ENCODE measurements at places on chromosomes 12 and 14. TPM values are rescaled to one million over a fixed set of nuclear protein-coding genes. Genes with fewer than 3 reads are reported as not detected.

- no peak for DNase-seq
Observed at GRCh38 chr14:59213368-59214315, 25.2 kb downstream of the DAAM1 start.

GRCh38 chr12:81499809-81500208, 259.3 kb downstream of the PPFIA2 start:
- DNase-seq: no peak

DNA sequence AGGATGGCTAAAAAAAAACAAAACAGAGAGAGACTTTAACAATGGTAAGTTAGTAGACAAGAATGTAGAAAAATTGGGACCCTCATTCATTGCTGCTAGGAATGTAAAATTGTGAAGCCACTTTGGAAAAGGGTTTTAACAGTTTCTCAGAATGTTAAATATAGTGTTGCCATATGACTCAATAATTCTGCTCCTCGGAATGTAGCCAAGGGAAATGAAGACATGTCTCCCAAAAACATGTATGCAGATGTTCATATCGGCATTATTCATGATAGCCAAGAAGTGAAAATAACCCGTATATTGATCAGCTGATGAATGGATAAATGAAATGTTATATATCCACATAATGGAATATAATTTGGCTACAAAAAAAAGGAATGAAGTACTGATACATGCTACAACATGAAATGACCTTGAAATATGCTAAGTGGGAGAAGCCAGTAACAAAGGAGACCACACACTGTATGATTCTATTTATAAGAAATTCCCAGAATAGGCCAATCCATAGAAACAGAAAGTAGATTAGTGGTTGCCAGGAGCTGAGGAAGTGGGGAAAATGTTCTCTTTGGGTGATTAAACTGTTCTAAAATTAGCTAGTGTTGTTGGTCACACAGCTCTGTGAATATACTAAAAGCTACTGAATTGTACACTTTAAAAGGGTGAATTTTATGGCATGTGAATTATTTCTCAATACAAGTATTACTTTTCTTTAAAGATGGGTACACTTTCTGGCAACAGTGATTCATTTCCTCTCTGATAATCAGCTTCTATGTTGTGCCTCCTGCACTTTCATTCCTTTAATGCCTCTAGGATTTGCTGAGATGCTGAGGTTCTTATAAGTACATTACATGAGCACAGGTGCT, 132.5 kb downstream of the DAAM1 start:
- no peak for DNase-seq

DNA sequence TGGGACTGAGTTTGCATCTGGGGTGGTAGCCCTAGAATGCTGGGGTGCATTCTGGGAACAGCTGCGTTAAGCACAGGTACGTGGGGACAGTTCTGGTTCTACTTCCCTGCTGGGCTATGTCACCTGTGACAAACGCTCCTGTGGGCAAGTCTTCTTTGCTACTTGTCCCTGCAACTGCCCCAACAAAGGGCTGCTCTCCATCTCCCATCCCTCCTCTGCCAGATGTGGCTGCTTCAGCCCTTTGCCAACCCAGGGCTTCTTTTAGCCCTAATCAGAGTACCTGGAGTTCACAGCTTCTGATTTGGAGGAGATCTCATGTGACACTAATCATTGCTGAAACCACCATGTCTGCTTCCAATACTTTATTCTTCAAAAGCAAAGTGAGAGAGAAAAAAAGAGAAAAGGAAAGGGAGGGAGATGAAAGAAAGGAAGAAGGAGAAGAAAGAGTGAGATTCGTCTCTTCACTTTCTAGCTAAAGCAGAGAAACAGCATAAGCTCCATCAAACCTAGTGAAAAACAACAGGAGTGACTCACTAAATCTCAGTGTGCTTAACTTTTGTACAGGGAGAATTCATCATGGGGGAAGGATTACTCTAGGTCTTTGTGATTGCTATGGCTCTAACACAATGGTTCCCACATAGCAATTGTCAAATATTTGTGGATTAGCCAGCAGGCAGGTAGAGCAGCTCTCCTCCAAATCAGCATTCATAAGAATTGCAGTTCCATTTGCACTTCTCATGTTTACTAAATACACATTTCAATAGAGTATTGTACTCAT, 174.8 kb downstream of the LRIG3 start:
- DNase-seq: no peak

Gene LRP1-AS
- total RNA-seq: not detected

GRCh38 chr12:94603434-94604365, 46.7 kb downstream of the TMCC3 start:
- peak; percentile 71 for DNase-seq

Gene NTF3
- total RNA-seq: not detected

DNA sequence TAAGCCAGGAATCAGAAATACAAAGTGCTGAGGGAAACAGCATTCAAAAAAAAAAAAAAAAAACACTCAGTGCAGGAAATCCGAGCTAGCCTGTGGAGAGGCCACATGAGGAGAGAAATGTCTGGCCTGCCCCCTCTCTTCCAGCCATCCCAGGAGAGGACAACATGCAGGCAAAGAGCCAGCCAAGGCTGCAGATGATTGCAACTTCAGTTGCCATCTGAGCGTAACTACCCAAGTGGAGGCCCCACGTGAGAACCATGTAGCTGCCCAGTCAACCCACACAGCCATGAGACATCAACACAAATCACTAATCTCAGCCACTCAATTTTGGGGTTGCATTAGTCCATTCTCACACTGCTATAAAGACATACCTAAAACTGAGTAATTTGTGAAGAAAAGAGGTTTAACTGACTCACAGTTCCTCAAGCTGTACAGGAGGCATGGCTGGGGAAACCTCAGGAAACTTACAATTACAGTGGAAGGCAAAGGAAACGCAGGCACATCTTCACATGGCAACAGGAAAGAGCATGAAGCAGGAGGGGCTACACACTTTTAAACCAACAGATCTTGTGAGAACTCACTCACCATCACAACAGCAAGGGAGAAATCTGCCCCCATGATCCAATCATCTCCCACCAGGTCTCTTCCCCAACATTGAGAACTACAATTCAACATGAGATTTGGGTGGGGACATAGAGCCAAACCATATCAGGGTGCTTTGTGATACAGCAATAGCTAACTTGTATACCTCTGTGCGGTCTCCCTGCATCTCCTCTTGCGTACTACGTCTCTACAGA, 161.1 kb downstream of the PIWIL1 start:
- DNase-seq: no peak

GRCh38 chr14:91929700-91930099, 17.8 kb downstream of the FBLN5 start:
- no peak for DNase-seq

DNA sequence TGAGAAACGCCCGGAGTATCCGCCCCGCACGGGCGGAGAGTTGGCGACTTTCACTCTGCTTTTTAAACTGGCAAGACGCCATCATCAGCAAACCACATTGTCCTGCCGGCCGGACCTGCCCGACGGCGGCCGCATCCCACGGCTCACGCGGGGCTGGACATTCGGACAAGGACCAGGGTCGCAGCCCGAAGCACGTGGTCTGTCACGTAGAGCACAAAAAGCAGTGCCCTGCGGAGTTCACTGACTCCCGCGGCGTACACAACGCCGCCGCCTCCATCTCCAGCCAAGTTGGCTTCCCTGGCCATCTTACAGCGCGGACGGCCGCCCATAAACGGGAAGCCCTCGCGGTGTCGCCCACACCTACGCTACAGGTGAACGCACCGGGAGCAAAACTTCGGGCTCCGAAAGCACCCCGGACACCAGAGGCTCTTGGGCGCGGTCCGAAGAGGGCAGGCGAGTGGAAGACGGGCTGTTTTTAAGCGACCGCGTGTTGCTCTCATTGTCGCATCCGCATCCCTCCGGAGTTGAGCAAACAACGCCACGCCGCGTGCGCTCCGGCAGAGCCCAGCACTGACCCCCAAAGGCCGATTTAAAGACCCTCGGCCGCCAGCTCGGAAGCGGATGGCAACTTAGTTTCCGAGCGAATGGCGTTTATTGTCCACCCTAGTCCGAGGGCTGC, 966 bp downstream of the SINHCAF start:
- DNase-seq: peak; percentile 73

GRCh38 chr14:73173092-73173735, 36.9 kb downstream of the PSEN1 start:
- peak; percentile 52 for DNase-seq

DNA sequence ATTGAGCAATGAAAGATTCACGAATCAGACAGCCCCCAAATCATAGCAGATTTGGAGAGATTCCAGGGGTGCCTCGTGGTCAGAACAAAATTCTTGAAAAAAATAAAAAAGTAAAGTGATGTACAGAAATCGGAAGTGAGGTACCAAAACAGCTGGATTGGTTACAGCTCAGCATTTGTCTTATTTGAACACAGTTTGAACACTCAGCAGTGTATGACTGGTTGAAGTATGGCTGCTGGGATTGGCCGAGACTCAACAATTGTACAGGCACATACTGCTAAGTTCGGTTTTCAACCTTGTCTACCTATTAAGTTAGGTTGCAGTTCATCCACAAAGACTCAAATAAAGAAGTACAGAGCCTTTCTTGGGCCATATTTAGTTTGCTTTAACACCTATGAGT, 865.4 kb upstream of the TMEM132C start:
- no peak for DNase-seq

Gene AP1G2
- 67.6 TPM for total RNA-seq

Gene SYT1
- total RNA-seq: not detected
